Activated CD8-positive, alpha-beta T cell treated with anti-CD3 and anti-CD28 coated beads for 36 hours (primary cell): ENCODE measurements at places on chromosomes 3 and 15. TPM values are rescaled to one million over a fixed set of nuclear protein-coding genes. Genes with fewer than 3 reads are reported as not detected.

GRCh38 chr3:15635121-15635661 is 33.6 kb downstream of the BTD start:
- DNase-seq = no peak

SLTM gene
- total RNA-seq = 89.9 TPM

NMNAT3 gene
- 4.3 TPM for total RNA-seq

GRCh38 chr3:101281521-101282030 is 38.8 kb downstream of the IMPG2 start:
- no peak for DNase-seq

DNA sequence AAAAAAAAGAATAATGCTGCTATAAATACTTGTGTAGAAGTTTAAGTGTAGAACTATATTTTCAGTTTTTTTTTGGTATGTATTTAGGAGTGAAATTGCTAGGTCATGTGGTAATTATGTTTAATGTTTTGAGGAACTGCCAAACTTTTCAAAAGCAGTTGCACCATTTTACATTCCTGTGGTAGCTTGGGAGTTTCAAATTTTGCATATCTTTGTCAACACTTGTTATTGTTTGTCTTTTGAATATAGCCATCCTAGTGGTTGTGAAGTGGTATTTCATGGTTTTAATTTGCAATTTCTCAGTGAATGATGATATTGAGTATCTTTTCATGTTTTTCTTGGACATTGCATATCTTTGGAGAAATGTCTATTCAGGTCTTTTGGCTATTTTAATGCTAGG is 30.4 kb downstream of the SKIL start:
- DNase-seq = no peak

GRCh38 chr3:53180305-53181023 is 19.5 kb downstream of the PRKCD start:
- DNase-seq = no peak
